ENCODE measurements at places on chromosomes 5 and 9.

GRCh38 chr9:26566141-26566540 is 326.5 kb downstream of the CAAP1 start:
- DNase-seq: no peak

DNA sequence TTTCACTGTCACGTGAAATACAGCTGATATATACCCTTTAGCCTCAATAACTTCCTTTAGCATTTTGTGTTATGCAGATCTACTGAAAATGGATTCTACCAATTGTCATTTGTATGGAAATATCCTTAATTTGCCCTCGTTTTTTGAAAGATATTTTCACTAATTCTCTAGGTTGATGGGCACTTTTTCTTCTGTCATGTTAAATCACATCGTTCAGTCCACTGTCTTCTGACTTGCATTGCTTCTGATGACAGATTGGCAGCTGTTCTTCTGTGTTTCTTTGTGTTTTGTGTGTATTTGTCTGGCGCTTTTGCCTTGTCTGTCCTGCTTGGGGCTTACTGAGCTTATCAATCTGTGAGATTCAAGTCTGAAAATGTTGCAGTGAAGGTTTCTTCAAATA is 9.7 kb upstream of the CLPTM1L start:
- DNase-seq: no peak

GRCh38 chr9:89791754-89792153 is 186.9 kb downstream of the GADD45G start:
- DNase-seq: no peak

GRCh38 chr9:24245988-24246387 is 299.7 kb downstream of the IZUMO3 start:
- DNase-seq: no peak

- no peak for DNase-seq
Measured at GRCh38 chr5:150149618-150150017, 6.0 kb downstream of the PDGFRB start.

DNA sequence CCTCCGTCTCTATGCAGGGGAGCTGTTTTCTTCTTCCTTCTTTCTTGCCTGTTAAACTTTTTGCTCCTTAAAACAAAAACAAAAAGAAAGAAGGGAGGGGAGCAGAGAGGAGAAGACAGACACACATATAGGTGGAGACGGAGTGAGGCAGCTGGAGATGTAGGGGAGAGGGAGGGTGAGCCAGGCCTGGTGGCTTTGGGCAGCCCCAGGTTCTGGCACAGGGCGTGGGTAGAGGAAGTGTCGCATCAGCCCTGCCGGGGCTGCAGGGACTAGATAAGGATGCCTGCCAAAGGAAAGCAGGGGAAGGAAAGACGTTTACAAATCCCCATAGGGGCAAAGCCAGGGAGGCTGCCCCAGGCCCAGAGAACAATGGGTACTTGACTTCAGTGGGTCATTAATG is 38.7 kb upstream of the PTGS1 start:
- no peak for DNase-seq
